Activated CD4-positive, alpha-beta T cell treated with anti-CD3 and anti-CD28 coated beads, Interleukin-2, amount 10 ng/mL, durations not matched to agents 7 days and 5 days (primary cell): ENCODE measurements at places on chromosomes 1 and 21. TPM values are rescaled to one million over a fixed set of nuclear protein-coding genes. Genes with fewer than 3 reads are reported as not detected.
A peak's percentile ranks its signal among the peaks of the same experiment; 100 is the strongest.

- H3K27ac ChIP-seq: peak overlapping the region; percentile 85
- no peaks in the 10 kb centered on the region for H3K27me3 ChIP-seq
- no peaks in the 10 kb centered on the region for H3K36me3 ChIP-seq
- no peak overlapping the region for H3K4me3 ChIP-seq
- H3K4me1 ChIP-seq: peaks cover 39% of the 10 kb centered on the region
These were observed 30.0 kb downstream of the SOX13 start for GRCh38 chr1:204102739-204103430.

- no peak for DNase-seq
- H3K4me1 ChIP-seq: no peaks in the 10 kb centered on the region
- no peaks in the 10 kb centered on the region for H3K27me3 ChIP-seq
- H3K36me3 ChIP-seq: peaks cover 2% of the 10 kb centered on the region
- H3K4me3 ChIP-seq: no peak overlapping the region
These were observed 181.5 kb downstream of the DISC1 start for GRCh38 chr1:231808116-231808515.

GRCh38 chr1:154755858-154756730 is 114.0 kb downstream of the KCNN3 start:
- H3K4me1 ChIP-seq: peaks cover 63% of the 10 kb centered on the region
- peak overlapping the region; percentile 52 for H3K27ac ChIP-seq
- no peak for DNase-seq
- peaks cover 7% of the 10 kb centered on the region for H3K27me3 ChIP-seq
- no peaks in the 10 kb centered on the region for H3K36me3 ChIP-seq

DNA sequence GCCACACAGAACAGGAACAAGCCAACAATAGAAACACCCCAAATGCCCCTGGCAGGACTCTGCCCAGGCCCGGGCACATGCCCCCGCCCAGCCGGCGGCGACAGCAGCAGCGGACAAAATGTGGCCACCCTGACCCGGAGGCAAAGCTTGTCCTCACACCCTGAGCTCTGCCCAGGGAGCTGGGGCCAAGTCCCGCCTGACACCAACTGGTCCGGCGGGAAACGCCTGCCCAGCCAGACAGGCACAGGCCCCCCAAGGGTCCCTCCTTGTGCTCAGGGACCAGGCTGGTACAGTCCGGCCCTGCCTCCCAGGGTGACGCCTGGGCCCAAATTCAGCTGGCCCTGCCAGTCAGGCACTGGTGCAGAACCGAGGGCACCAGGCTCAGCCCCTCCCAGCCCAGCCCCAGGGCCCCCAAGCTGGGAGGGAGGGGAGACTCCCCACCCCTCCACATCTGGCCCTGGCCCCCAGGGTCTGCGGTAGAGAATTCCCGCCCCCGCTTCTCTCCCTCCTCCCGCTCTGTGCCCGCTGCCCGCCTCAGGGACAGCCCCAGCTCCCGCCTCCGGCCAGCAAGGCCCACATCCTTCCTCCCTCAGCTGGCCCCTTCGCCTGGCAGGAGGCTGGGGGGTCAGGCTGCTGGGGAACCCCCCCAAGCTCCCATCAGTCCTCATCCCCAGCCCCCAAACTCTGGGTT is 2.0 kb downstream of the AHDC1 start:
- no peaks in the 10 kb centered on the region for H3K36me3 ChIP-seq
- H3K4me1 ChIP-seq: peaks cover 46% of the 10 kb centered on the region
- H3K27me3 ChIP-seq: peaks cover 5% of the 10 kb centered on the region
- no peak for DNase-seq
- H3K4me3 ChIP-seq: peak overlapping the region; percentile 73
- peak overlapping the region; percentile 11 for H3K27ac ChIP-seq

DNA sequence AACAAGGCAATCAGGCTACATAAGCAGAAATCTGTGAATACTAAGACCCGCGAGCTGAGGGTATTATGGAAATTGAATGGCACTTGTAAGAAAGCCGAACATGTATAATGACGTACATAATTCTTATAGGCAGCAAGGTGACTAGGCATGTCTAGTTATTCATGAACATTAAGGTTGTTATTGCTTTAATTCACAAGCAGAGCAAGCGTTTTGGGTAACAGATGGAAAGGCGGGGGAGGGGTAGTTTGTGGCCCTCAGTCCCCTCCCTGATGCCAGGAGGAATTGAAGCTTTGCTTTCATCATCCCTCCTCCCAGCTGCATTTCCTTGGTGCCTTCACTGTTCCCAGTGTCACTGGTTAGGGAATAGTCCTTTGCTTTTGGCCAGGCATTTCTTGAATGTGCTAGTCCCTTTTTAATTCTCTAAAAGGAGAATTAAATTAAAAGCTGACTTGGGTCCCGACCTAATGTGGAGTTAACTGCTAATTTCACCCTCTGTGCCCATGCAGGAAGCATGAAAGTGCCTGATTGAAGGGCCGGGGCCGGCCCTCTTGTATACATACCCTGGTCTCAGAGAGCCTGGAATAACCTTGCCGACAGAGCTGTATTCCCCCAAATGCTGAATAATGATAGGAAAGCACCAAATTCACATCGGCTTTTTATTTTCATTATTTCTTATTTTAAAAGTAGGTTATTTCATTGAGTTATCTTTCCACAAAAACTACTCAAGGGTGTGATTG is 42.5 kb downstream of the RYR2 start:
- no peaks in the 10 kb centered on the region for H3K4me1 ChIP-seq
- no peak overlapping the region for H3K4me3 ChIP-seq
- no peaks in the 10 kb centered on the region for H3K27me3 ChIP-seq
- H3K27ac ChIP-seq: no peak overlapping the region
- no peak for DNase-seq

DNA sequence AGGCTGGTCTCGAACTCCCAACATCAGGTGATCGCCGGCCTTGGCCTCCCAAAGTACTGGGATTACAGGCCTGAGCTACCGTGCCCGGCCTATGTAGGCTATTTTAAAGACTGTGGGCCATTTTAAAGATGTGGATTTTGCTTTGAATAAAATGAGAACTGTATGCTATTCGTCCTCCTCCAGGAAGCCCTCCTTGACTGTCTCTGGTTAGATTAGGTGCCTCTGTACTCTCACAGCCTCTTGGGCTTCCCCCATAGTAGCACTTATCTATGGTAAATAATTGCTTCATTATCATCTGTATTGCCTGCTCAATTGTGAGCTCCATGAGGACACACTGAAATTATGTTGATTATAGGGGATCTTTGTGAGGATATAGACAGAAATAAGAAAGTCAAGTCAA is 20.5 kb upstream of the ERI3 start:
- H3K27me3 ChIP-seq: no peaks in the 10 kb centered on the region
- H3K4me1 ChIP-seq: no peaks in the 10 kb centered on the region
- no peak overlapping the region for H3K27ac ChIP-seq
- H3K4me3 ChIP-seq: no peak overlapping the region
- DNase-seq: no peak

DNA sequence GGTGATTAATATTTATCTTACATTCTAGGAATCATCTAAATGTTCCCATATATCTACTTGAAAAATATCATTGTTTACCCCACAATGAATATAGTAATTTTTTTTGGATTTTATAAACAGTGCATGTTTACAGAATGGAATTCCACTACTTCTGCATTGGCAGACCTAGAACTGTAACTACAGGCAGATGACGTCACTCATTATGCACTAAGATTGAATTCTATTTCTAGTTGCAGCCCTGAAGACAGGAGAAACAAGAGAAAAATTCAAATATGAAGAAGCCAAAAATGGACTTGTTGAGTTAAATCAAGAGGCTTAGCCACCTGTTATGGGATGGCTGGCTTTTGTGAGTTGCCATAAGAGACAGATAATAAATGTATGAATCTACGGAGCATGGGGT is 364.7 kb downstream of the PCP4 start:
- H3K4me3 ChIP-seq: no peak overlapping the region
- H3K27ac ChIP-seq: no peak overlapping the region
- no peaks in the 10 kb centered on the region for H3K27me3 ChIP-seq
- no peaks in the 10 kb centered on the region for H3K4me1 ChIP-seq

DNA sequence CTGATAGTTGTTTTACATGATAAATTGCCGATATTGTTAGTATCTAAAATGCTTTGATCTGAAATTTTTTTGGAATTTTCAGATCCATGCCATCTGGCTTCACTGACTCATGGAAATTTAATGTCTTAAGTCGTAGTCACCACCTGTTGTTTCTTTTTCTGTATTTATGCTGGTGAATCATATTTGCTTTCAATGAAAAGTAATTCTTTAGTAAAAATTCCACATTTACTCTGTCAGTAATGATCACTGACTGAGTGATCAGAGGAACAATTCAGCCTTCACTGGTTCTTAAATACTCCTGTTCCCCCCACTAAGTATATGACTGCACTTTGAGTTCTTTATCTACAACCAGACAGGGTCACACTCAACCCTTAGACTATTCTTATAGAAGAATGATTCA is 185.6 kb upstream of the NRIP1 start:
- H3K4me1 ChIP-seq: no peaks in the 10 kb centered on the region
- no peaks in the 10 kb centered on the region for H3K27me3 ChIP-seq
- no peak for DNase-seq

GRCh38 chr1:42427240-42427639 is 28.6 kb downstream of the ZMYND12 start:
- no peak for DNase-seq
- no peaks in the 10 kb centered on the region for H3K27me3 ChIP-seq
- no peak overlapping the region for H3K27ac ChIP-seq
- H3K4me1 ChIP-seq: no peaks in the 10 kb centered on the region

DNA sequence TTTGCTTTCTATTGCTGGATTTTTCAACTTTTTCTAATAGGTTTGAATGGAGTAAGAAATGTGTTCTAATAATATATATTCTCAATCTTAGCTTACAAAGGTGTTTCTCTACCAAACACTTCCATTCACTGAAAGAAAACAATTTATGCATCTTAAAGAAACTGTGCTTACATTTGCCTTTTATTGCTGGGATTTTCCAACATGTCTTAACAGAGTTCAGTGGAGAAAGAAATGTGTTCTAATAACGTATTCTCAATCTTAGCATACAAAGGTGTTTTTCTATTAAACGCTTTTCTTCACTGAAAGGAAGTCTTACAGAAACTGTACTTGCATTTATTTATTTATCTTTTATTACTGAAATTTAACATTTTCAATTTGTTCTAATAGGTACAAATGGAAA is 5.6 kb downstream of the CD53 start:
- peaks cover 65% of the 10 kb centered on the region for H3K4me1 ChIP-seq
- H3K4me3 ChIP-seq: peak overlapping the region; percentile 94
- no peaks in the 10 kb centered on the region for H3K27me3 ChIP-seq
- DNase-seq: no peak
- H3K36me3 ChIP-seq: peaks cover 82% of the 10 kb centered on the region

DNA sequence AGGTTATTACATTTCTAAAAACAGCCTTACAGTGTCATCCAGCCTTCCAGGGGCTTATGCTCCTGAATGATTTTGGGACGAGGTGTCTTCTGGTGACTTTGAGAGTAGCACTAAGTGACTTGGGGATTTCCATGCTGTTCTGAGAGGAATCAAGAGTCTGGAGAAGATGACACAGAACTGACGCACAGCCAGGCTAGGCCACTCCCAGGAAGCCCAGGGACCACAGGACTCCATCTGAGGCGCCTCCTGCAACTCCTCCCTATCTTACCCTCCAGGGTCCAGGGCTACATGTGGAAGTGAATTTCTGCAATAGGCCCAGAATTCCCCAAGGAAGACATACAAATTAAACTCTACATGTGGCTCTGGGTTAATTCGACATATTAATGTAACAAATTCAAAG is 92.5 kb downstream of the SLC25A24 start:
- peaks cover 2% of the 10 kb centered on the region for H3K36me3 ChIP-seq
- H3K27ac ChIP-seq: no peak overlapping the region
- H3K27me3 ChIP-seq: peaks cover 3% of the 10 kb centered on the region
- H3K4me3 ChIP-seq: no peak overlapping the region

DNA sequence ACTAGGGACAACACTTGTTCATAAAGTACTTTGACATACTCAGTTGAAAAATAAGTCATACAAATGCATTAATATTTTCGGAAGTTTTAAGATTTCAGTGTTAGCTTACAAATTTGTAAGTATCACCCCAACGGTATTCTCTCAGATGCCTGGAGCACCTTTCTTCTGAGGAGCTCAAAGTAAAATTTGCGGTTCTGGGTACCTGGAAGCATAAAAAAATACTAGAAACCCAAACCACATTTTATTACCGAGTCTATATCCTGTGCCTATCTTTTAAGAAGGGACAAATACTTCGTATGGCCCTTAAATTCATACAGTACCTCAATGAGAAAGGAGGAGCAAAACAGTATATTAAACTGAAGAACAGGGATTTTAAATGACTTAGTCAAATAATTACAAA is 10.2 kb downstream of the SRSF4 start:
- H3K27me3 ChIP-seq: no peaks in the 10 kb centered on the region
- peak overlapping the region; percentile 8 for H3K4me3 ChIP-seq
- no peak for DNase-seq
- peaks cover 53% of the 10 kb centered on the region for H3K4me1 ChIP-seq
- peaks cover 45% of the 10 kb centered on the region for H3K36me3 ChIP-seq

CD244 gene
- 1.8 TPM for total RNA-seq

WNT2B gene
- not detected for total RNA-seq

RSPO1 gene
- total RNA-seq: not detected

CAPZB gene
- 567 TPM for total RNA-seq

FMOD gene
- not detected for total RNA-seq

CYP4A11 gene
- total RNA-seq: not detected

GNG5 gene
- total RNA-seq: 90.1 TPM

TRIM63 gene
- 0.10 TPM for total RNA-seq

SELENBP1 gene
- total RNA-seq: not detected

ZSWIM5 gene
- total RNA-seq: 0.62 TPM
